ENCODE measurements at places on chromosomes 13 and 19.

GRCh38 chr13:20099319-20099718 is 61.5 kb downstream of the GJA3 start:
- DNase-seq: no peak

- DNase-seq: no peak
These were observed 674.5 kb downstream of the PCDH17 start for GRCh38 chr13:58306062-58306461.

DNA sequence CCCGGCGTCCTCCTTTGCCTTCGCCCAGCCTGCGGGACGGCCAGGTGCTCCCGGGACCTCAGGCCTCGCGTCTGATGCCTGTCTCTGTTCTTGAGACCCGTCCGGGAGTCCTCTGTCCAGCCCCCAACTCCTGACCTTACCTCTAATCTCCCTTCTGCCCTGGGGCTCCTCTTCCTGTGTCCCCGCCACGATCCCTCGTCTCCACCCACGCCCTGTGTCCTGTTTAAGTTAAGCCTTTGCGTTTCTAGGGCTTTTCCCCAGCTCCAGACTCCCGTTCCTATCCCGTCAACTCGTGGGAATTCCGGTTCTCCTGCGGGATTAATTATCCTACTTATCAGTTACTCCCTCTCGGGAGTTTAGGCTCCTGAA is 686 bp downstream of the LENG8 start:
- no peak for DNase-seq

- peak; percentile 10 for DNase-seq
These were observed 72.9 kb downstream of the SPATA13 start for GRCh38 chr13:24233351-24233901.

GRCh38 chr19:2743099-2743498 is 3.3 kb upstream of the SLC39A3 start:
- no peak for DNase-seq

GRCh38 chr13:46855166-46855565 is 41.7 kb downstream of the HTR2A start:
- no peak for DNase-seq

- DNase-seq: no peak
These were observed 66.0 kb downstream of the PCCA start for GRCh38 chr13:100154842-100155416.
